ENCODE measurements at places on chromosomes 16 and 17.

- peak; percentile 61 for DNase-seq
Observed at GRCh38 chr16:29230671-29231096, 175.8 kb downstream of the NPIPB11 start.

DNA sequence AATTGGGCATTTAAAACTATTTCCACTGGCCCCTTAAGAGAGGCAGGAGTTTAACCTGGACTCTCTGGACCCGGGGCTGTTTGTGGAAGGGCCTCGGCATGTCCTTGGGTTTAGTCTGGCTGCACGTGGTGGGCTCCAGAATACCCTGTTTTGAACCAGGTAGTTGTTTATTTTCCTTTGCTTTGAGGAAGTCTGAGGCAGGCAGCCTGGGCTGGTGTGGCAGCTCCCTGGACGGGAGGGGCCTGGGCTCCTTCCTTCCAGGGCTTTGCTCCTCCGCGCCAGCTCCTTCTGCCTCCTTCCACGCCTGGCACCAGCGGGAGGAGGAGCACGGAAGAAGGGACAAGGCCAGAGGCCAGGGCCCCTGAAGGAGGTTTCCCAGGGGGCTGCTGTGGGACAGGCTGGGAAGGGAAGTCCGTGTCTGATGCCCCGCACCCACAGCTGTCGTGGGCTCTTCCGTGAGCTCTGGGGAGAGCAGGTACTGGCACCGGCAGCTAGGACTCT lies 15.5 kb downstream of the BANP start:
- DNase-seq: peak; percentile 62

DNA sequence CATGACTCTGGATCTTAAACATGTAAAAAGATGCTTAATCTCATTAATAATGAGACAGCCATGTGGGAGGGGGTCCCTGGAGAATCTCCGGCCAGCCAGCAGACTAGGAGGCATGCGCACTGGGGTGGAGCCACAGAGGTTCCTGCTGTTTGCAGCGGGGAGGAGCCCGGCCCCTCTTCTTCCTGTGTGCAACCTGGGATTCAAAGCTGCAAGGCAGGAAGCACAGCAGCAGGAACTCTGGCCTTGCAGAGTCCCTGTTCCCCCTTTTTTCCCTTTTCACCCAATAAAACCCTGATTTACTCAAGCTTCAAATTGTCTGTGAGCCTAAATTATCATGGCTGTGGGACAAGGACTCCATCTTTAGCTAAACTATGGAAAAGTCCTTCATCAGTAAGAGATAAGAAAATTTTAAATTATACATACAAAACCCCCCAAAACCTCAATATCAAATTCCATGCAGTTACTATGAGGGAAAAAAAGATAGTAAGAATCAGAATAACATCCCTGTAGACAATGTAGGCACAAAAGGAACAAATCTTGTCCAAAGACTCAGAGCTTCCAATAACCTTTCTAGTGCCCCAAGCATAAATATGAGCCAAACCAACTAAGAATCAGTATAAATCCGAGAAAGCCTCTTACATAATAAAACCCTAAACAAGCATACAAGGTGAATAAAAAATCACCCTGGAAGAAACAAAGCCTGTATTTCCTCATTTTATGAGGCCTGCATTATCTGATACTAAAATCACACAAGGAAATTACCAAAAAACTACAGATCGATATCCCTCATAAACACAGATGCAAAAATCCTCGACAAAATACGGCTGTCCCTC lies 12.1 kb downstream of the CFDP1 start:
- DNase-seq: peak; percentile 82

DNA sequence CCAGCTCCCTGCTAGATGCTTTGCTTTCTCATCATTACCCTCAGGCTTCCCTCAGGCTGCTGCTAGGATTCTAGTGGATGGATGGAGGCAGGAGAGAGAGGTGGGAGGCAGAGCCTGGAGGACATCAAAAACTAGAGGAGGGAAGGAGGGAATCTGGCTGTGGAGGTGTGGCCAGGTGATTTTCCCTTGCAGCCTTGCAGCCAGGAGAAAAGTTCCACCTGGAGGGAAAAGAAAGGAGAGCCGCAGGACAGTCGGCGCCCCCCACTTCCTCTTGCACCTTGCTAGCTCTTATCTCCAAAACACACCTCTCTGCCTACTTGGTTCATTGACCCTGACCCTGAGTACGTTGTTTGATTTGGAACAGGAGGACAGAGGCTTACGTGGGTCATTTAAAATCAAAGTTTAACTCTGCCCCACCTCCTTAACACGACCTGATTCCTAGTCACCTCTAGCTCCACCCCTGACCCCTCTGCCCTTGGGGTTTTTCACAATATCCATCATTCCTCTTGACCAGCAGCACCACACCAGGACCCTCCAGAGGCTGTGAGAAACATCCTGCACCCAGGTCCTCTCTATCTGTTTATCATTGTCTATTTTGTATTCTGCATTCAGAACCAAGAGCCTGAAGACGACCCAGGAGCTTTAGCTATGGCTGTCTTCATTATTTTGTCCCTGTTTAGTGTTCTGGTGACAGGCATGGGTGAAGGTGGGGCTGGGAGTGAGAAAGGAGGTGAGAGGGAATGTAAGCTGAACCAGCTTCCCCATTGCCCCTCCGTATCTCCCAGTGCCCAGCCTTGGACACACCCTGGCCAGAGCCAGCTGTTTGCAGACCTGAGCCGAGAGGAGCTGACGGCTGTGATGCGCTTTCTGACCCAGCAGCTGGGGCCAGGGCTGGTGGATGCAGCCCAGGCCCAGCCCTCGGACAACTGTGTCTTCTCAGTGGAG lies 15.9 kb downstream of the AOC3 start:
- DNase-seq: no peak

GRCh38 chr17:57121308-57122042 lies 36.4 kb downstream of the AKAP1 start:
- DNase-seq: peak; percentile 59

DNA sequence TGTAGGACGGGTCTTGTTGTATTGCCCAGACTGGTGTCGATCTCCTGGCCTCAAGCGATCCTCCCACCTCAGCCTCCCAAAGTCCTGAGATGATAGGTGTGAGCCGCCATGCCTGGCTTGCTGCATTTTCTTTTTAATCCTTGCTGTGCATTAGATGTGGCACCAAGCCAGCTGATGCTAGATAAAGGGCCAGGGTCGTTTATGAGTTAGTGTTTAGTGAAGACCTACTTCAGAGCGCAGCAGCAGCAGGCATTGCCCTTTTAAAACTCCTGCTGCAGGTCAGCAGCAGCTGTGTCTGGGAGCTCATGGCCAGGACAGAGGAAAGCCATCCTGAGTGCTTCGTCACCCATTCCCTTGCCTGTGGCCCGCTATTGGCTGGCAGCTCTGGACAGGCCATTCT lies 237.3 kb downstream of the CCDC182 start:
- no peak for DNase-seq

GRCh38 chr17:35749560-35750412 lies 3.3 kb downstream of the GAS2L2 start:
- DNase-seq: no peak

DNA sequence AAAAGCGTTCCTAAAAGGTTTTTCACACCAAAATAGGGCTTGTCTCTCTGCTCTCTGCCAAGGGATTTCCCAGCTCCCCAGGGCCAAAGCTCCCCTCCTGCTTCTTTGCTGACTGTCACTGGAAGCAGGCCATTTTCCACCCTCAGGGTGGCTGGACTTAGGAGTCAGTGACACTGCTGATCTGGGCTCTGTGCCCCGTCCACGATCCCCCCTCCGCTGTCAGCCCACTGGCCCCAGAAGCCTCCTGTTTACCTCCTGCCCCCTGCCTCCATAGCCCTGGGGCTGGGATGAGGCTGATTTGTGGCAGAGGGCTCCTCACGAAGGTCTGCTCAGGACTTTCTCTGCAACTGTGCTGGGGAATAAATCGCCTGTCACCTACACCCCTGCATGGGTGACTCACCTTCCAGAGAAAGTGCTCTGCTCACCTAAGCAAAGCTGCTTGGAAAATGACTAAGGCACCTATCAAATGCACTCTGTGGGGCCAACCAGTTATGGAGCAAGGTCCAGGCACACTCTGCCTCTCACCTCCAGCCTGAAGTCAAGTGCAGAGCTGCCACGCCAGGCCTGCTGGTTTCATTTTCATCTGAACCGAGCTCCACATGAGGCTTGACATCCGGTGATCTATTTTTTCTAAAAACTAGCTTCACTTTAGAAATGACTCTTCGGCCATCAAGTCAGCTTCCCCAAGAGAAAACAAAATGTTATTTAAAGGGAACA lies 4.9 kb downstream of the MAP3K14 start:
- DNase-seq: no peak

- no peak for DNase-seq
Observed at GRCh38 chr17:59121901-59122480, 15.3 kb upstream of the TRIM37 start.

GRCh38 chr17:57920916-57921703 lies 34.1 kb downstream of the CUEDC1 start:
- no peak for DNase-seq

- DNase-seq: no peak
Observed at GRCh38 chr16:56574625-56575024, 9.8 kb downstream of the MT4 start.

DNA sequence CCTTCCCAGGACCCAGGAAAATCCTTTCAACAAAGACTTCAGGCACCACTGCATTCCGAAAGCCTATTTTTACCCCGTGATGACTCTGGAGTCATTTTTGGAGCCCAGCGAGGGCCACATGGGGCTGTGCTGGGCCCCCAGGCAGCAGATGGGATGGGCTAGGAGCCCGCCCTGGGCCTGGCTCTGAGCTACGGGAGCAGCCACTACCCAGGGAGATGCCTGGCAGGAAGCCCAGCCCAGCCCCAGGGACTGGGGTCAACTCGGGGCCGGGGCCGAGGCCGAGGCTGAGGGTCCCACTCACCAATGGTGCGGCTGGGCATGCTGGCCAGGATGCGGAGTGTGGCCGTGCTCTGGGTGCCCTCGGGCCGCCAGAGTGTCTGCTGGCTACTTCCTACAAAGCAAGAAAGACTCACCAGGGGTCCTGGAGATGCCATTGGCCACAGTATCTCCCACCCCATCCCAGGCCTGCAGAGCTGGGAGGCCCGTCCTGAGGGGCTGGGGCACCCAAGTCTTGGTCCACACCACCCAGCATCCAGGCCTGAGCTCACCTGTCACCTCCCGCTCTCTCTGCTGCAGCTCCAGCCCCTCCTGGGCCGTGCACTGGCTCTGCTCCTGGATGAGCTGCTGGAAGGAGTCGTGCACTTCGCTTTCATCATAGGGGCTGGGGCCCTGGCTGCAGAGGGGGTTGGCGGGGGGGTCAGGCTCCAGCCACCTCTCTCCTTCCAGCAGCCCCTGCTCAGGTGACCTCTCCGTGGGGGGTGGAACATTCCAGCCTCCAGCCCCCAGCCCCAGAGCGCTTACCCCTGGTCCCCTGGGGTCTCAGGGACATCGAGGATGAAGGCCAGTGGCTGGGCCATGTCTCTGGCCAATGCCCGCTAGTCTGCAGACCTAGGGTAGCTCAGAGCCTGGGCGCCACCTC lies 2.3 kb downstream of the TMC6 start:
- no peak for DNase-seq

DNA sequence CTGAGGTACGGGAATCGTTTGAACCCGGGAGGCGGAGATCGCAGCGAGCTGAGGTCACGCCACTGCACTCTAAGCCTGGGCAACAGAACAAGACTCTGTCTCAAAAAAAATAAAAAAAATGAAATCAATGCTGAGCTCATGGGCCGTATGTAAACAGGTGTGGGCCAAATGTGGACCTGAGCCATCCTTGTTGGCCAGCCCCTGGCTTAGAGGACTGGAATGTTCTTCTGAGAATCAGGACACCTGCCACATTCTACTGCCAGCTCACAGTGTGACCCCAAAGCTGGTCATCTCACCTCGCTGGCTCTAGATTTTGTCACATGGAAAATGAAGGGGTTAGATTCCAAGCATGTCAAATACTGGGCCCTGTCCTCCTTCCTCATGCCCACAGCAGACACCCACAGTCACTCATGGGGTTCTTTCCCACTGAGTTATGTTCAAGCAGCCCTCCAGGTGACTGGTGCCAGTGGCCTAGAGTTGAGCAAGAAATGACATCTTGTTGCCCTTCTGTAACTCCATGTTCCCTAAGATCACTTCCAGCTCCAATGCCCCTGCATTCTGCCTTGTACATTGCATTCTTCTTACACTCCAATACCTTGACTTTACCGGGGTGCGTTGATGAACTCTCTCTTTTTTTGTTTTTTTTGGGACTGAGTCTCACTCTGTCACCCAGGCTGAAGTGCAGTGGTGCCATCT lies 110.6 kb downstream of the ABCC1 start:
- DNase-seq: no peak

GRCh38 chr16:50739031-50739430 lies 2.9 kb upstream of the CYLD start:
- DNase-seq: no peak

- DNase-seq: peak; percentile 86
Observed at GRCh38 chr17:2053380-2054261, 1.3 kb upstream of the HIC1 start.

DNA sequence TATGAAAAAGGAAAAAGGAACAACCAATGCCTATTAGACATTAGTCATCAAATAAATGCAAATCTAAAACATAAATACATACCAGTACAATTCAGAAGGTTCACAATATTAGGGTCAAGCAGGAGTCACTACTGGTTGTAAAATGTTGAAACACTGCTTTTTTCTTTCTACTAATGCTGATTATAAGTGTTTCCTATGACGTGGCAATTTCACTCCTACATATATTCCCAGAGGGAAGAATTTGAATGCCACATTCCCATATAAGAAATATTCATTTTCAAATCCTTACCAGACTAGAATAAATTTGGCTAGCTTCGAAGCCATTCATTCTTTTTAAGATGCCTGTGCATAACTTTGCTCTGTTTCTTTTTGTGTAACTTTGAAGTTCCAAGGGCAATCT lies 2.6 kb upstream of the KRTAP9-2 start:
- DNase-seq: no peak

GRCh38 chr17:39239640-39240314 lies 14.0 kb upstream of the STAC2 start:
- no peak for DNase-seq

DNA sequence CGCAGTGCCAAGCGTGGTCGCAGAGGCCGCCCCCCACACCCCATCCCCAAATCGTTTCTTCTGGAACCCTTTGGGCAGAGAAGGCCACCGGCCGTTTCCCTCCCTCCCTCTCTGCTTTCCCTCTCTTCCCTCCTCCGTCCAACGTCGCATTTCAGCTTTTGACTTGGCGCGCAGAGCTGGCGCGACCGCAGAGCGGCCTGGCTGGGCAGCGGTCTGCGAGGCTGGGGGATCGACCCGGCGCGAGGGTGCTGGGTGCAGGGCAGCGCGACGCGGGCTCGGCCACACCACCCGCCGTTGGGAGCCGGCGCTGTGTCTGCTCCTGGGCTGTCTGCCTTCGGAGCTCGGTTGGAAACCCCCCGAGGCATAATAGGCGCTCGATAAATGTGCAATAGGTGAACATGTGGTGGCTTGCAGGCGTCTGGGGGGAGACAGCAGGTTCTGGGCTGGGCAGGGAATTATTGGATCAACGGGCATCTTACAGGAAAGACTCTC lies 2.8 kb upstream of the NTN3 start:
- peak; percentile 71 for DNase-seq

GRCh38 chr16:86424398-86424797 lies 85.9 kb upstream of the FOXF1 start:
- peak; percentile 40 for DNase-seq

- no peak for DNase-seq
Observed at GRCh38 chr17:47864791-47865216, 13.8 kb upstream of the SP6 start.

- no peak for DNase-seq
Observed at GRCh38 chr16:2770057-2770951, 6.8 kb downstream of the ELOB start.
